ENCODE measurements at places on chromosomes 13 and 19.

DNA sequence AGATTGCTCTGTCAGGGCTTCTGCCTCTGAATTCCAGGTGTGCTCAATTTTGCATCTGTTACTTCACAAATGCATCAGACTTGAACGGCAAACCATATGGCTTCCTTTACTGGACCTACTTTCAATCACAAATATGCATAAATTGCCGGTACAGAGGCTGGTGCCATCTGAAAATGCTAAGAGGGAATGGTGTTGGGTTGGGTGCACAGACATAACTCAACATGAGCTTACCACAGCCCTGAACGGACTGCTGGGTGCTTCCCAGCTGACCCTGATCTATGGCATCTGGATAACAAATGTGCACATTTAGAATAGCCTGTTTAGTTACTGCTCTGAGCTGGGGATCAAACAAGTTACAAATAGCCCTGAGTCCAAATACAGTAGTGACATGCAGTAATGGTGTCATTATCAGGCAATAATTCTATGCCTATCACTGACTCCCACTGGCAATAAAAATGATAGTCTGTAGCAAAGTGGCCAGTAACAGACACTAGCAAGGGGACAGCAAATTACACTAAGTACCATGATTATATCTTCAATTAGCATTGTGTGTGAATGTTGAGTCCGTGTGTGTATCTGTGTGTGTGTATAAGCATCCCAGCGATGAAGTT, 927.3 kb downstream of the DIAPH3 start:
- DNase-seq, result no peak

DNA sequence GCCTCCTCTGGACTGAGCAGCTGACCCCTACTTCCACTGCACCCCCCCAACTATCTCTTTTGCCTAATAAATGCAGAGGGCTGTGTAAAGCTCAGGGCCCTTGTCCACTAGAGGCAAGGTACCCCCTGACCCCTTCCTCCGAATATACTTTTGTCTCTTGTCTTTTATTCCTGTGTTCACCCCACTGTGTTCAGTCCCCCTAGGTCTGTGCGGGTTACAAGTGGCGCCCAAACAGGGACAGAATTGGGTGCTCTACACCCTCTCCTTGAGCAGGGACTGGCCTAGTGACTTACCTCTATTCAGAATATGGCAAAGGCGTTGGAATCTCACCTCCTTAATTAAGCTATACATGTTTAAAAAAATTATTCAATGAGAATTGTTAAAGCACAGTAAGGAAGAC, 15.0 kb downstream of the ZNF350 start:
- peak; percentile 66 for DNase-seq

DNA sequence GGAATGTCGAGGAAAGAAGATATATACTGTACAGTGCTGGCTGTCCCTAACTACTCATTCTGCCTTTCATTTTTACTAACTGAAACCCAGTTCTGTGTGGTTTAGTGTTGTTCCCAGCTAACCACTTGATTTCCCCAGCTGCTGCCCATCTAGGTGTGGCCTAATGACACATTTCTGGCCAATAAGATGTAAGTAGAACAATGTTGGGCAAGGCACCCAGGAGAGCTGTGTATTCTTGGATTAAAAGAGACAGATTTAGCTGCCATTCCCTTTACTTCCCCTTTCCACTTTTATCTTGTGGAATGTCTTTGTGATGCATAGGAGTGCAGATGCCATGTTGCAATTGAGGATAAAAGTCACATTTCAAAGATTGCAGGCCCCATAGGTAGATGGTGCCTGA, 28.3 kb upstream of the PCDH9 start:
- DNase-seq, result no peak

DNA sequence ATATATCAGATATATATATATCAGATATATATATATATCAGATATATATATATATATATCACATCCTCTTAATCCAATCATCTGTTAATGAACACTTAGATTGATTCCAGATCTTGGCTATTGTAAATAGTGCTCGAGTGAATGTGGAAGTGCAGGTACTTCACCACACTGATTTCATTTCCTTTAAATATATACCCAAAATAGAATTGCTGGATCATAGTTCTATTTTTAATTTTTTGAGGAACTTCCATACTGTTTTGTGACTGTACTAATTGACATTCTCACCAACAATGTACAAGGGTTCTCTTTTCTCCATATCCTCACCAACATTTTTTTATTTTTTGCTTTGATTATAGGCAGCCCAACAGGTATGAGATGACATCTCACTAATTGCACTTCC, 277.5 kb downstream of the NHLRC3 start:
- DNase-seq, result no peak

- no peak for DNase-seq
Measured at GRCh38 chr13:104485571-104485970, 1419.4 kb upstream of the SLC10A2 start.

All from A549 (cell line).